ENCODE measurements at places on chromosomes 5 and 9.

DNA sequence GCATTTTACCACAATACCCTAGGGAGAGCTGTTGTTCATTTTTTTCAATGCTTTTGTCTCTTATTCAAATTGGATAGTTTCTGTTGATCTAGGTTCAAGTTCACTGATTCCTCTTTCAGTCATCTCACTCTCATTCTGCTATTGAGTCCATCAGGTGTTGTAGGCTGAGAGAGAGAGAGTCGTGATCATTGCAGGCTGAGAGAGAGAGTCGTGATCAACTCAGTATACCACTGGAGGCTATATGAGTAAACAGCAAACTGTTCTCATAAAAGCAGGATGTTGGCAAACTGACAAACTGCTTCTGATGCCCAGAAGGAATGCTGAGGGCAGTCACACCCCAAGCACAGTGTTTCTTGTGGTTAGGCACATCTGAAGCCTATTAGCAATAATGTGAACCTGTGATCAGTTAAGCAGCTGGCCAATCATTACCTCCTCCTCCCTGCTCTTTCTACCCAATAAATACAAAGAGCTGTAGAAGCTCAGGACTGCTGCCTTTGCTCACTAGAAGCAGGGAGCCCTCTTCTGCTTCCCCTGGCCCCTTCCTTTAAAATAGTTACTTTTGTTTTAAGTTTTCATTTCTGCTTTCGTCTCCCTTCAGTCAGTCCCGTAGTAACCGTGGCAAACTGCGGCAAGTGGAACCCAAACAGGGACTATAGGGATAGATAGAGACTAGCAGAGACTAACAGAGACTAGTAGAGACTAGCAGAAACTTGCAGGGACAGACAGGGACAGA, 476.1 kb upstream of the ACO1 start:
- DNase-seq: no peak

DNA sequence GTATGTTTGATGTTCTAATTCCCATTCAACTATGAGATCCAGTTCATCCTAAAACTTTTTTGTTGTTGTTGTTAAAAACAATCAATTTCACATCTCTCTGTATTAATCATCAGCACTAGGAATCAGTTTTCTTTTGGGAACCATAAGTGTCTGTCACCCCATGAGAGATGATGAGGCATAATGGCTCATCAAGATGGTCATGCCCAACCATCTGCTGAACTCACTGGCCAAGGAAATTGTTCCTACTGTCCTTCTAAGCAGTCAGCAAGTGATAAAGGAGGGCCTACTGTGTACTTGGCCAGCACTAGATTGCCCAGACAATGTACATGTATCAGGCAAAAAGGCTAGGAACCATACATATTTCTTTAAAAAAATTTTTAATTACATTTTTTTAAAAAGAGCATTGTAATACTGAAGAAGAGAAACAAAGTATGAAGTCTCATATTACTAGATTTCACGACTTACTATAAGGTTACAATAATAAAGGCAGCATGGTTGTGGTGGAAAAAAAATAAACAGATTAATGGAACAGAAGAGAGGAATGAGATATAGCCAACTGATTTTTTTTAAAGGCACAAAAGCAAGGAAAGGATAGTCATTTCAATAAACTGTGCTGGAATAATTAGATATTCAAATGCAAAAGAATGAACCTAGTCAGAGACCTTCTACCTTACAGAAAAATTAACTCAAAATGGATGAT, 458.3 kb downstream of the SPOCK1 start:
- no peak for DNase-seq

DNA sequence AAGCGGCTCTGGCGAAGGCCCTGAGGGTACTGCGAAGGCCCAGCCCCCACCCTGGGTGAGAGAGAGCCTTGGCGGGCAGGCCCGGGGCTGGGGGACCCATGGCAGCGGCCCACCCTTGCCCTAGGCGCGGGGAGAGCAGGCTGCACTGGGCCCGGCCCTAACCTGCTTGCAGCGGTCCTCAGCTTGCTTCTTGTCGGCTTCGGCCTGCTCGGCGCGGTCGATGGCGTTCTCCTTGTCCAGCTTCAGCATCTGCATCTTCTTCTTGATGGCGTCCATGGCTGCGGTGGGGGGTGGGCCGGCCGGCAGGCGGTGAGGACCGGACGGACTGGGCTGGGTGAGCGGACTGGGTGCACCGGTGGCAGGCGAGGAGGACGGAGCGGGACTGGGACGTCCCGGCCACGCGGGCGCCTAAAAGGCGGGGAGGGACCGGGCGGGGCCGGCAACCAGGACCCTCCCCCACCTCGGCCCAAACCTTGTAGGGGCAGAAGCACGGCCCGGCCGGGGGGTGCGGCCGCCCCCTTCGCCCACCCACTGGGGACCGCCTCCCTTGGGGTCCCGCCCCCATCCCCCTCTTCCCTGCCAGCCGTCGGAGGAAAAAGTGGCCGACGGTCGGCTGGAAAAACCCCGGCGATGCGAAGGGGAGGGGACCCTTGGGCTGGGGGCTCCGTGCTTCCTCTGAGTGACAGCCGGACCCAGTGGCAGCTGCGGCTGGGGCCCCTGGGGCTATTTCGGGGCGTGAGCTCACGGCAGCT, at the start of gene TPM2:
Gene TPM2 (minus strand): TSS at position 384 of the 752 bp plus-strand sequence. CDS start 108 bp downstream, at position 276.
- DNase-seq: no peak

DNA sequence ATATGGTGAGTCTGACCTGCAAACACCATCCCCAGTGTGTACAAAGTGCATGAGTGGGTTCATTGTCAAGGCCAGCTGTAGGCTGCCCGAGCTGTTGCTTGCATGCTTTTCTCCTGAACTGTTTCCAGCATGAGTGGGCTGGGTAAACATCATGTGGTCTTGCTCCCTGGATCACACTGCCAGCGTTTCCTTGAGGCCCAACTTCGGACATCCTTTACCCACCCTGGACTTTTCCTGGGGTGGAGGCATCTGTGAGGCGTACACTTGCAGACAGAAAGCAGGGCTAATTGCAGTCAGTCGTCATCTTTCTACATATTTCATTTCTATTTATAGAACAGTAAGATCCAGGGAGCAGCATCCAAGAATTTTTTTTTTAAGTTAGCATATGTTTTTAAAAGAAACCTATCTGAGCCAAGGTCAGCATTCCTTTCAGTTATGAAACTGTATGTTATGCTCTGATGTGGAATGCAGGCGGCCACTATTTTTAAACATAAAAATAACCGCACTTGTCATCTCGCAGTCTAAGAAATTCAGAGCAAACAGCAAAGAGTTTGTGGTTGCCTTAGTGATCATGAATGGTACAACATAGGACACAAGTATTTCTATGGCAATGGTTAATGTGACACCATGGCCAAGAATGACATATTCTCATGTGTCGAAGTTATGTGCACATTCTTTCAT, 106.5 kb upstream of the DMRT1 start:
- no peak for DNase-seq

DNA sequence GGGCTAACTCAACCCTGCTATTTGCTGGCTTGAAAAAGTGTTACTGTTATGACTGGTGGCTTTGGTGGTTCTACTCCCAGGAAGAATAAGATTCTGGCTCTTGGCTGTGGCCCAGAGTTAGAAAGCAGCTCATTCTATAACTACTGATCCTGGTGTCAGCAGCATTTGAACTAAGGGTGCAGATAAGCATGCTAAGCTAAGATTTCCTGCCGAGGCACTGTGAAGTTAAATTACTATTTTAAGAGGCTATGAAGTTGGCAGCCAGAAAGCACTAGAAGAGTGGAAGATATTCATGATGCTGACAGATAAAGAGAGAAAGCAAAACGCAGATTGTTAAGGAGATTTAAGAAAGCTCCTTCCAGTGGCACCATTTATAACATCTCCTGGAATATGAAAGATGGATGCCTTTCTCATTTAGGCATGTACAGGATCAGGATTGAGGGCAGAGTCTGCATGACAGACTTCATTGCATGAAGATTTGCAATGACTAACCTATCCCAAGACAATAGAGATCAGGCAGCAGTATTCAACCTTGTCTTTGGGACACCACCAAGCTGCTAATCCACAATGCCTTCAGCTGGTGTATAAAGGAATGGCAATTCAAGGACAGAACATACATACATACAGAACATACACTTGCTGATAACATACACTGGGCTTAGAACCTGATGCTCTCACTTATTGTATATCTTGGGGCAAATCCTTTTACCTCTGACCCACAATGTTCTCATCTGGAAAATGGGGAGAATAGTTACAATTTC, 11.7 kb downstream of the BRINP1 start:
- no peak for DNase-seq

DNA sequence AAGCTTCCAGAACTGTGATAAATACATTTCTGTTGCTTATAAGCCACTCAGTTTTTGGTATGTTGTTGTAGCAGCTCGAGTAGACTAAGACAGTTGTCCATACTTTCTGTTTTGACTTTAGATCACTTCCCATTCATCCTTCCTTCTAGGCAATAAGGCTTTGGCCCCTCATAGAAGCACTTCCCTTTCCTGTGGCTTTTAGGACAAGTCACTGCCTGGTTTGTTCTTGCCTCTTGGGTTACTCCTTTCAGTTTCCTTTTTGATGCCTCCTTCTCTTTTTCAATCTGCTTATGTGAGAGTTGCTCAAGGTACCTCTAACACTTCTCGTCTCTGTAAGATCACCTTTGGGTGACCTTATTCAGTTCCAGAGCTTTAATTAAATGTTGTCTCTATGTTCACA, 72.4 kb upstream of the NTRK2 start:
- peak; percentile 1 for DNase-seq

- no peak for DNase-seq
Measured at GRCh38 chr5:93595420-93596147, 12.6 kb downstream of the NR2F1 start.

DNA sequence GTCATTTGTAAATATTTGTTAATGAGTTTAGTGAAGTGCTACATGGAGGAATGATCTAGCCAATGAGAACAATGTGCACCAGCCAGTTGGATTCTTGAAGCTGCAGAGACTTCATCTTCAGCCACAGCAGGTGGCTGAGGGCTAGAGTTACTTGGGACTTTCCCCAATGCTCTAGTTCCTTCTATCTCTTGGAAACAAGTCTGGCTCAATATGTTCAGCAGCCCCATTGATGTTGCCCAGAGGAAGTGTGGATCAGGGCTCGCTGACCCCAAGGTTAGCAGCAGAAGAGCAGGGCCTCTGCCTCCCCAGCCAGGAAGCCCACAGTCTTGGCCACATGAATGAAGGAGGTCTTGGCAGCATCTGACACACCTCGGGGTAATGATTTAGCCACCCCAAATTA, 117.5 kb downstream of the SLC1A3 start:
- peak; percentile 27 for DNase-seq

GRCh38 chr9:79940919-79941318, 369.2 kb downstream of the TLE4 start:
- no peak for DNase-seq

DNA sequence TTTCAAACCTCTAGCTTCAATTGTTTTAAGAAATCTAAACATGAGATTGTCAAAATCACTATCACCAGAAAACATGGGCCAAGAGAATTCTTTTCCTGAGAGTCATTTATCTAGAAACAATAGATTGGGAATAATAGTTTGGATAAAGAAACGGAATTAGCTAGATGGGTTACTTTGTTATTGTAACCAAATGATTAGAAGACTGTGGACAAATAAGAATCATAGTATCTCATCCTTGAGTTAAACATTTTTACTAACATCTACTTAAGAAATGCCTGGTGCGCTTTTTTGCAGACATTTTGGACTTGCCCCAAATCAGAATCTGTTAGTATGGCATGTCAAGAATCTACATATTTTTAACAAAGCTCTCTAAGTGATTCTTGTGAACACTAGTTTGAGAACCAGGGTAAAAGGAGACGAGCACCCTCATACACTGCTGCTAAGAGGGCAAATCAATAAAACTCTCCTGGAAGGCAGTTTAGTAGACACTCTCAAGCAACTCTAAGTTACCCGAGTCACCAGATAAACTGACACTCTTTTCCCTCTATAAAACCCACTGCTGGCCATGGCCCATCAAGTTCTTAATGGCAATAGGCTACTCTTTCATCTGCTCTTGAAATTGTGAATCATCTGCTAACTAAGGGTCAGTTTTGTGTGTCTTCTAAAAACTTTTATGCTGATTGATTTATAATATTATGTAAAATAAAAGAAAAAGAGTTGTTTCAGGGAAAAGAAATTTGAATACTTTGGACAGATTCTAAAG, 39.1 kb downstream of the TPD52L3 start:
- DNase-seq: no peak

DNA sequence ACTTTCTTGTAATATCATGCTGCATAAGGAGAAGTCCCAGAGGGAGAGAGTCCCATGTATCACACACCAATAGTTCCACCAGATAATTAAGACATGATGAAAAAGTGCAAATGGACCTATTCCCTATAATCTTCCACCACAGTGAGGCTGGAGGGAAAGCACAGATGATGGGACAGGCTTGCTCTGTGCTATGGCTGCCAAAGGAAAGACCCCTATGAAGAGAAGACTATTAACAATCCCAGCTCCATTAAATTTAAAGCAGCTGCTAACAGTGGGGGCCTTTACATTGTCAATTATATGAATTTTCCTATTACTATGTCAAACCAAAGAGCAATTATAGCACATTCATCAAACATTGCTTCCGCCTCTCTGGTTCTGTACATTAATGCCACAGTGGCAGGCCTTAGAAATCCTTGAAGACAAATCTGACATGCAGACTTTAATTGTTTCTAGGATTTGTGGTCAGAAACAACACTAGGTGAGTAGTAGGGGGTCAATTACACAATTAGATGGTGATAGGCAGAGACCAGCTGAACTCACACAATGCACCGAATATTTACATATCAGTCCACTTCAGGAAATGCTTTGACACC, 551.3 kb downstream of the TLE1 start:
- DNase-seq: no peak

GRCh38 chr5:172494630-172495505, 40.5 kb upstream of the SH3PXD2B start:
- DNase-seq: no peak

GRCh38 chr5:62640446-62640845, 61.8 kb downstream of the LRRC70 start:
- DNase-seq: no peak

DNA sequence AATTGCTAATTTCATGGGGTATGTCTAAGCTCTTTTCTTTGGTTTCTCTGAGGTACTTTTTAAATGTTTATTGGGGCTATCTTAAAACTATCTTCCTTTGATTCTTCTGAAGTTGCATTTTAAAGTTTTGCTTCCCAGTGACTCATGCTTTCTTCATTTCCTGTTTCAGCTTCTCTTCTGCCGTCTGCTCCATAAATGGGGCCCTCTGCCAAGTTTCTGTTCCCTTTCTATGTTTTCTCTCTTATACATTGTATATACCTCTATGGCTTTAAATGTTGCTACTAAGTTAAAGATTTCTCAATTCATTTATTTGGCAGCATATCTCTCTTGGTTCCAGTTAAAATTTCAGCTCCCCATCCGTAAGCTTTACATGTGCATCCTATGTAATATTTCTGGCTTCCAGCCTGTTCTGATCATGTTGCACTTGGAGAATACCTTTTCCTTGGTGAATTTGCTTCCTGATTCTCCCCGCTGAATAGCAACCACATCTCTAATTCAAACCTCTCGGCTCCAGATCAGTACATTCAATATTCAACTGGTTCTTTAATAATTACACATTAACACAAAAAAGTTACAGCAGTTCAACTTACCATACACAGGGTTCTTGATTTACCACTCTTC, 125.3 kb downstream of the ST8SIA4 start:
- peak; percentile 61 for DNase-seq

- DNase-seq: no peak
Measured at GRCh38 chr5:179724163-179724562, 8.5 kb upstream of the MAML1 start.
